Mammary epithelial cell (primary cell): ENCODE measurements at places on chromosomes 3 and 15.

GRCh38 chr3:189512039-189512438 lies 119.2 kb upstream of the TP63 start:
- DNase-seq, result no peak

GRCh38 chr3:141844108-141844507 lies 32.3 kb upstream of the ATP1B3 start:
- no peak for DNase-seq

DNA sequence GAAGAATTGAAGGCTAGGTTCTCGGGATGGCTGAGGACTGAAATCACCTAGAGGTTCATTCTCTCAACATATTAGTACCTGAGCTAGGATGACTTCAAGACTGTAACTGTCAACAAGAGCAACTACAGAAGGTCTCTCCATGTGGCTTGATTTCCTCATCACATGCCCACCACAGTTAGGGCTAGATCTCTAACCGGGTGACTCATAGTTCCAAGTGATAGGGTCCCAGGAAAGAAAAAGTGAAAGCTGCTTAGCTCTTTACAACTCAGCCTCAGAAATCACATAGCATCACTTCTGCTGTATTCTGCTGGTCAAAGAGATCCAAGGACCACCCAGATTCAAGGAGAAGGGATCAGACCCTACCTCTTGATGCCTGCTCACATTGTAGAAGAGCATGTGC lies 165.4 kb upstream of the AGTR1 start:
- DNase-seq, result no peak

- no peak for DNase-seq
Observed at GRCh38 chr3:52134761-52135160, 19.5 kb downstream of the POC1A start.

GRCh38 chr3:58349792-58350626 lies 17.3 kb downstream of the PXK start:
- DNase-seq, result no peak

DNA sequence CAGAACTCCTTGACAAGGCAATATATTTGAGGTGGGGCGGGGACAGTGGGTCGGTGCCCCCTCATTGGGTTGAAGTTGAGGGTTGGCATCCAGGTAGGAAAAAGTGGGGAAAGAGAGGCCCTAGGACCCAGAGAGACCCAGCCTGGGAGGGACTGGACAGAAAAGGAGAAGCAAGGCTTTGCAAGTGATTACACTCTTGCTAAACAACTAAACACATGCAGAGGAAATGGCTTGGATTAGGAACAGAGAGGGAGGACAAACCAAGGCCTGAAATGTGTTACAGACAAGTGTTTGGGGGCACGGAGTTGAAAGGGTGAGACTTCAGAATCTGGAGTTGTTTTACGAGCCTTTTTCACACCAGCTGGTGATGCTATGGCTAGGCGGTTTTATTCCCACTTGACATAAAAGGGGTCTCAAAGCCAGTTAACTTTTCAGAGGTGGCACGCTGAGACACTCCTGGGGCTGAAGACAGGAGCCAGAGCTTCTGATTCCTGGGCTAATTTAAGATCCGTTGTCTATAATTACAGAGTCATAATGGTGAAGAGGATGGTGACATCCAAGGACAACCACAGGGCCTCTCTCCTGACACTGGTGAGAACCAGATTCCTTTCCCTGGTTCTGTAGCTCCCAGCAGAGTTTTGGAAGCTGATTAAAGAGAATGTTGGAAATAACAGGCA lies 7.7 kb upstream of the KCTD6 start:
- no peak for DNase-seq

DNA sequence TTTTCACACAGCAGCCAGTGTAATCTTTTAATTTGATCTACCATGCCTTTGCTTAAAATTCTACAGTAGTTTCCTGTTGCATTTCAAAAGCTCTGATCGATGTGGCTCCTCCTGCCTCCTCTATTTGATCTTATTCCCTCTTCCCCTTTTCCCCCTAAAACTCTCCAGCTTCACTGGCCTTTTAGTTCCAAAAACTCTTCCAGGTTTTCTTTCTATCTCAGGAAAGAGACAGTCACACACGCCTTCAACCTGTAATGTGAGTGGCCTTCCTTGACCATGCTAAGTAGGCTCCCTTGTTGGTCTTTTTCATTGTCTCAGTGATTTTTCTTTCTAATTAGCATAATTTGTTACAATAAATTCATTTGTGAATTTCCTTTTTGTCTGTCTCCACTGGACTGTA lies 985 bp downstream of the TEX9 start:
- no peak for DNase-seq
